ENCODE measurements at places on chromosomes 11 and 22.

DNA sequence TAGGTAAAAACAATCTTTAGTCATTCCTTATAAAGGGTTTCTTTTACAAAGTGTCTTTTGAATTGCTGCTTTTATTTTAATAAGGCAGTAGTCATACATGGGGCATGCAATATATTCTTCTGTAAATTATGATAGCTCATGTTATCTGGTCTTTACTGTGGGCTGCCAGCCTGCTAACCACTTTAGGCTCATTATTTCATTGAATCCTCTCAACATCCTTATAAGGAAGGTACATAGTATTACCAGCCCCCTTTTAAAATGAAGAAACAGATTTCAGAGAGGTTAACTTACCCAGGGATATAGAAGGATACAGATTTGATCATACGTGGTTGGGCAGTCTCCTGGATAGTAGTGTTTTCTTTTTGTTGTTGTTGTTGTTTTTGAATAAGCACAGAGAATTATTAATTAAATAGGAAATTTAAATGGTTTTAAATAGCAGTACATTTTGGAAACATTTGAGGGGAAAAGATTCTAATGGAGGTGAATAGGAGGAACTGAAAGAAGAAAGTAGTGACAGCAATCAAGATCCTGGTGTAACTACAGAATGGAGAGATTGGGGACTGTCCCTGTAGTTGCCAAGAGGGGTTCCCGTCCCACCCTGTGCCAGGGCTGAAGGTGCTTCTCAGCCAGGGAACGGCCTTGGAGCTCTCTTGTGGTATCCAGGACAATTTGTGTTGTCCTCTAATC lies 21.0 kb downstream of the SPECC1L start:
- no peak for DNase-seq

- DNase-seq: peak; percentile 16
These were observed 13.3 kb upstream of the CACNA1I start for GRCh38 chr22:39556970-39557841.

DNA sequence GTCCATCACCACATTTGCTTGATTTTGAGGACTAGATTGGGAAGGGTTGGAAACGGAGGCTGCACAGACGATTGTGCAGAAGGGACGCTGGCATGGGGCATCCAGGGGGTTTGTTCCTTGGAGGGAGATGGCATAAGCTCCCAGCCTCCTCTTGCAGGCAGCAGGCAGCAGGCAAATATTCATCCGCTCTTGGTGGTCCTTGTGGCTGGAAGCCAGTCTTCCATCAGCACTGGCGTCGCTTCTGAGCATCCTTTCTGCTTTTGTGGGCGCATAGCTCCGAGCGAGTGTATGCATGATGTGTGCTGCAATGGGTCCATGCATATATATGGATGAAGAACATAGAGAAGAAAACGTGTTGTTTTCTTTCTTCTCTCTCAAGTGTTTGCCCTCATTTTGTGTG lies 166.1 kb upstream of the NTM start:
- DNase-seq: no peak

DNA sequence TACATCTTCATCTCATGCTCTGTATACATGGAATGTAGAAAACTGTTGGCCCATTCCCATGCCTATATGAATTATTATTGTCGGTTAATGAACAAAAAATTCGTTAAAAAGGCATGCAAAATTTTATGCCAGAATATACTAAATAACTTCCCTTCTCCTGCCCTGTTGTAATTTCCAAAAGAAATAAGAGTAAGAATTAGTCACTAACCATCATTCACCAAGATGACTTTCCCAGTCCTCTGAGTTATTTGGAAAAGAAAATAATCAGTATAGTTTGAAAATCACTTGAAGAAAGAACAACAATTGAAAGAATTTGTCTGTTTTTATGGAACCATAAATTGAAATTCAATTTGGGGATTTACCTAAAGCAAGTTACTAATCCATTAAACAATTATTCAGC lies 1149.1 kb upstream of the RAG2 start:
- no peak for DNase-seq

DNA sequence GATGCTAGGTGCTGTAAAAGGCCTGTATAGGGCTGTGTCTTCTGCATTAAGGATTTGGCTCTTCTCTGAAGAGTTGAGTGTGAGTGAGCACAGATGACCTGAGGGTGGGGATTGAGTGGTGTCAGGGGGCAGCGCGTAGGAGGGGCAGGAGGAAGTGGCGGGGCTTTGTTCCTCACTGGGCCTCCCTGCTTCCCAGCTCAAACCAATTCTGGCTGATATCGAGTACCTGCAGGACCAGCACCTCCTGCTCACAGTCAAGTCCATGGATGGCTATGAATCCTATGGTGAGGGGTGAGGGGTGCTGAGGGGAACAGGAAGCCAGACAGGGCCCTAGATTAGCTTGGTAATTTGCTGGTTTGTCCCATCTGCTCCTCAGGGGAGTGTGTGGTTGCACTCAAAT lies 9.1 kb downstream of the PHOX2A start:
- DNase-seq: no peak

- peak; percentile 71 for DNase-seq
These were observed 557 bp downstream of the GTPBP1 start for GRCh38 chr22:38706101-38706900.

- DNase-seq: no peak
These were observed 44.4 kb downstream of the CYTH4 start for GRCh38 chr22:37326726-37327125.

DNA sequence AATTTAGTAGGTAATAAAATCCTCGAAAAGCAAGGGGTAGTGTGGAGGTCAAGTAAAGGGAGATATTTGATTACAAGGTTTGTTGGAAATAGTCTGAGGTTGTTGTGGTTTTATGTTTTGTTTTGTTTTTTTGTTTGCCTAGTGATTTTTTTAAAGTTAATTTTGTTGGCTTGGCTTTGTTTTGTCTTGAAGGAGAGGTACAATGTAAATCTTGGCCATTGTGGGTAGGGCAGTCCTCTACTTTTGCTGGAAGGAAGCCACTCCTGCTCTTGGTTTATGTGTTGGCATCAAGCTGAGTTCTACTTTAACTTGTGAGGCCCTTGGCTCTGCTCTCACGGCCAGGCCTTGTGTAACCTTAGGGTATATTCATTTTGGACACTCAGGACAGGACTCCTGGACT lies 3.2 kb downstream of the AMOTL1 start:
- no peak for DNase-seq

DNA sequence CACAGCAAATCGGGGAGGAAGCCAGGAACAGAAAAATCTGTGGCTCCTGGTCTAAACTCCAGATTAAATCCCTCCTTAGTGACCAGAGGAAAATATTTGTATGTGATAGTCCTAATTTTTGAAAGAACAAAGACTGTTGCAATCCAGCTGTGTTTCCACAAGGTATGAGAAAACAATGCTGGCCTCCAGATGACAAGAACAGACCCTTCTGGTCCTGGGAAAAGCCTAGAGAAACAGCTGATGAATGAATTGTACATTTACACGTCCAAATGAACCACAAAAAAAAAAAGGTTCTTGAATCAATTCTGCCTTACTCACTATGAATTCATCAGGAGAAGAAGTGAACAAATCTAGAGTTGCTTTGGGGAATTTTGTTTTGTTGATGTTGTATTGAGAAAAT lies 63.7 kb downstream of the ETS1 start:
- DNase-seq: peak; percentile 57

GRCh38 chr11:104926771-104927611 lies 28.7 kb upstream of the CASP12 start:
- no peak for DNase-seq

DNA sequence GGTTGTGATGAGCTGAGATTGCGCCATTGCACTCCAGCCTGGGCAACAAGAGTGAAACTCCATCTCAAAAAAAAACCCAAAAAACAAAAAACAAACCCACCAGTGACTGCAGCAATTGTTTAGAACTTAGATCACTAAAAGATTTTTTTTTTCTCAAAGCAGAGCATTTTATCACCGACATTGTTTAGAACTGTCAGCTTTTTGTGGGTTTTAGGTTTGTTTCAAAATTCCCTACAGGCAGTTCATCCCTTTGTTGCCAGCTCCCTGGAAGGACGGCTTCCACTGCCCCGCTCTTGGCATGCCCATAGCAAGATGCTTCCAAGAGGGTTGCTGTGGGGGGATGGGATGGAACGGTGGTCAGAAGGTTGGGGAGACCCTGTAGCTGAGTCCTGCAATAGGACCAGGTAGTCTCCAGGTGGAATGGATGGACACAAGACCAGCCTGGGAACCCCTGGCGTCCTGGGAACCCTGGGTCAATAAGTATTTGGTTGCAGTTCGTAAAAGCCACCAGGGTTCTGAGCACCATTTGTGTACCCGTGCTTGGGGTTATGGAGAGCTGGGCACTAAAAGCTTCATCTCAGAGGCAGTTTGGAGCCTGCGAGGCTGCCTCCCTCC lies 46.7 kb downstream of the TSPAN18 start:
- DNase-seq: no peak

DNA sequence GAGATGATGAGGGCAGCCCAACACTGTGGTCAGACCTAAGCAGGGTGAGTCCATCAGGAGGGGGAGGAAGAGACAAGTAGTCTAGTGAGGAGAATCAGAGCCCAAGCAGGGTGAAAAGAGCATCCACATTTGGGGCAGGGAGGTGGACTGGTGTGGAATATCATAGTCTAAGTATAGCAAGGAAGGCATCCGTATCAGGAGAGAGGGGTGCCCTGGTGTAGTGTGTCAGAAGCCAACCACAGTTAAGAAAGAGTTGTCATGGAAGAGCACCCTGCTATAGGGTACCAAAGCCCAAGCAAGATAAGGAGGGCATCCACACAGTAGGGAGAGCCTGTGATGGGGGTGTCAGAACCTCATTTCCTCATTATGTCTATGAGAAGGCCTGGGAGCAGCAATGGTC lies 45.3 kb downstream of the PAK1 start:
- no peak for DNase-seq

GRCh38 chr11:20110908-20111669 lies 49.2 kb downstream of the DBX1 start:
- DNase-seq: peak; percentile 92

- no peak for DNase-seq
These were observed 195.1 kb upstream of the TBCEL start for GRCh38 chr11:120828847-120829246.

DNA sequence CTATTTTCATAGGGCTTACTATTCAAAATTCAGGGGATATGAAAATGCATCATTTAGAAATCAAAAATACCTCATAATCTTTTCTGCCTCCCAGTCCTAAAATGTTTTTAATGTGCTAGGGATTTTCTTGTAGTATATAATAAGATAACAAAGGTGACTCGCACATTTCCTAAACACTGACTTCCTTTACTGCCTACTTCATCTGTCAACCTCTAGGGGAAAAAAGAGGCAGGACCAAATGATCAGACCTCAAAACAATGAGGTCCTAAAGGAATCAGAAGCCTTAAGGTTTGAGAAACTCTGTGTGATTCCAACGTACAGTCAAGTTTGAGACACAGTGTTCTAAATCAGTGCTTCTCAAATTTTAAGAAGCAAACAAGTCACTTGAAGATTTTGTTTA lies 56.1 kb upstream of the POU2AF2 start:
- no peak for DNase-seq

- DNase-seq: no peak
These were observed 38.5 kb upstream of the CTSC start for GRCh38 chr11:88375927-88376470.

DNA sequence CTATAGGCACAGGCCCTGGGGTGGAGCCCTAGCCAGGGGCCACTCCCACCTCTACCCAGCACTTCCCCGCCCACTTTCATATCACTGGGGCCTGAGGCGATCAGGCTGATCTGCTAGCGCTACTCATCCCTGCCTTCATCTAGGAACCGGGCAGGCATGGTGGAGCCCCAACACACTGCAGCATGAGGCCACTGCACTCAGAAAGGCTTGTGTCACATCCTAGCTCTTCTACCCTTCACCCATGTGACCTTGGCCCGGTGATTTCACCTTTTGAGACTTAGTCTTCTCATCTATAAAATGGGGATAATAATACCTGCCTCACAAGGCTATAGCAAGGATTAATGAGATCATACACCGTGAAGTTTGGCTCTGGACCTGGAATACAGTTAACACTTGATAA lies 18.1 kb upstream of the GDPD5 start:
- DNase-seq: no peak

DNA sequence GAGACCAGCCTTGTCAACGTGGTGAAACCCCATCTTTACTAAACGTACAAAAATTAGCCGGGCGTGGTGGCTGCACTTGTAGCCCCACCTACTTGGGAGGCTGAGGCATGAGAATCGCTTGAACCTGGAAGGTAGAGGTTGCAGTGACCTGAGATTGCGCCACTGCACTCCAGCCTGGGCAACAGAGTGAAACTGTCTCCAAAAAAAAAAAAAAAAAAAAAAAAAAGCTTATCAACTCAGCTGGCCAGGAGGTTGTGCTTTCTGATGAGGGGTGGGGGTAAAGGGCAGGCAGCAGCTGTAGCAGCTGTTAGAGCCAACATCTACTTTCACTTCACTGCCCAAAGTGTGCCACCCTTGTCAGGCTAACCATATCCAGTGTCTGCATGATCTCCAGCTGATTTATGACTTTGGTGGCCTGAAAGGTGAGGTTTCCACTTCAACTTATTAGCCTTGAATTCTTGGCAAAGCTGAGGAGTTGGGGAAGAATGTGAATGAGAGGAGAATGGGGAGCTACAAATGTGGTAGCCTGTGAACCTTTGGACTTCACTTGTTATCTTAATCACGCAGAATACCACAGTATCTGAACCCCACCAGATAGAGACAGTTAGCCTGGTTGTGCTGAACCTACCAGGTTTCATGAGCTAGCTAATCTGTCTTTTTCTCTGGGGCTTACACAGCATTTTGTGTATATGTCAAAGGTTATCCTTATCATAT lies 19.6 kb downstream of the RNF121 start:
- DNase-seq: peak; percentile 18

- DNase-seq: no peak
These were observed 39.4 kb downstream of the BLID start for GRCh38 chr11:122076512-122077120.

- peak; percentile 93 for DNase-seq
These were observed 23.4 kb downstream of the PANX1 start for GRCh38 chr11:94151903-94152677.

DNA sequence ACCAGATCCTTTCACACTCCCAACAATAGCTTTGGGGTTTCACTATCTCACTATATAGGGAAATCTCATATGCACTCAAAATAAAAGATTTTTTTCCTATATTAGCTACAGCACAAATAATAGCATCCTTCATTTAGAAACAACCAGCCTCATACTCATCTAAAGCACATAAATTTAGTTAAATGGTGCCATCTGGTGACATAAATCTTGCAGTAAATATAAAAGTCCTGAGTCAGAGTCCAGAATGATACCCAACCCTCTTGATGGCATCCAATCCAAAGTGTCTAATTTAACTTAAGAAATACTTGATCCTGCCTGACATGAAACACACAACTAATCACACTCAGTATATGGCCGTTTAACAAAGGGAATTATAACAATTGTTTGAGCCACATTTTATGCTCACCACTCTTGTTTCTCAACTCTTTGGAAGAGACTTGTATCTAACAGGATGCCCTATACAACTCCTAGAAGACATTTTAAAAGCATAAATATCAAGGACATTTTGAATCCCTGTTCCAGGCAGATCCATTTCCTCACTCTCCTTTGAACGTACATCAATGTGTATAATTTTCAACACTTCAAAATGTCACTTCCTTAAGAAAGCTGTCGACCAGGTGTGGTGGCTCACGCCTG lies 36.2 kb downstream of the DLG2 start:
- DNase-seq: peak; percentile 26

Measured in mesenchymal stem cell (in vitro differentiated cells and primary cell).